DND-41 (cell line): ENCODE measurements at places on chromosomes 13 and 19.

GRCh38 chr13:41159174-41159573 is 26.6 kb upstream of the KBTBD6 start:
- 0 out of 2 replicates have a peak, but pooled peaks cover 6% of the 10 kb centered on the region for H3K4me1 ChIP-seq
- no peaks in the 10 kb centered on the region for H3K27me3 ChIP-seq
- H3K27ac ChIP-seq, result no peak overlapping the region
- H3K4me3 ChIP-seq, result no peak overlapping the region

DNA sequence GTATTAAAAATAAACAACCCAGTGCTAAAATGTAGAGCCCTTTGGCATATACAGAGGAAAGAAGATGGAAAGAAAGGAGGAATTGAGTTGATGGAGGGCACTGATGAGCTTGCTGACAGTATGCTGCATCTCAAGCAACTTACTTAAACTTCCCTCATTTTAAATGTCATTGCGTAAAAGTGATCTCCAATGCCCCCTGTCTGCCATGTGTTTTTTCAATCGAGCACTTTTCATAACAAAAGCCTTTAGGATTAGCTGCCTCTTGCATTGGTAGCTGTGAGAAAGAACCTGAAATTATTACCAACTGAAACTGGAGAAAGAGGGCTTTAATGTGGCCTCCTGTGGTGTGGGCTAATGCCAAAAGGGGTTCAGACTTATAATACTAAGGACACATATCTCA is 541.6 kb downstream of the SUCLA2 start:
- H3K4me1 ChIP-seq, result no peaks in the 10 kb centered on the region
- DNase-seq, result no peak
- H3K4me3 ChIP-seq, result no peak overlapping the region
- no peaks in the 10 kb centered on the region for H3K36me3 ChIP-seq

GRCh38 chr13:41588899-41589298 is 131.5 kb downstream of the RGCC start:
- no peak overlapping the region for H3K27ac ChIP-seq
- DNase-seq, result no peak
- H3K36me3 ChIP-seq, result peaks cover 18% of the 10 kb centered on the region; the same call in 1 of the 2 replicates
- H3K4me3 ChIP-seq, result no peak overlapping the region
- H3K4me1 ChIP-seq, result no peaks in the 10 kb centered on the region

- no peaks in the 10 kb centered on the region for H3K4me1 ChIP-seq
- peaks cover 85% of the 10 kb centered on the region for H3K36me3 ChIP-seq
- H3K27ac ChIP-seq, result no peak overlapping the region
- no peak overlapping the region for H3K4me3 ChIP-seq
- no peak for DNase-seq
Observed at GRCh38 chr19:41330946-41331678, 21.1 kb downstream of the CCDC97 start.

GRCh38 chr13:91085127-91085526 is 262.4 kb upstream of the MIR17HG start:
- no peak overlapping the region for H3K27ac ChIP-seq
- no peak overlapping the region for H3K4me3 ChIP-seq
- H3K27me3 ChIP-seq, result no peaks in the 10 kb centered on the region
- no peaks in the 10 kb centered on the region for H3K4me1 ChIP-seq
- H3K36me3 ChIP-seq, result no peaks in the 10 kb centered on the region

GRCh38 chr13:40192452-40192851 is 474.0 kb downstream of the FOXO1 start:
- no peak overlapping the region for H3K27ac ChIP-seq
- H3K4me3 ChIP-seq, result no peak overlapping the region
- DNase-seq, result no peak
- peaks cover 38% of the 10 kb centered on the region for H3K27me3 ChIP-seq
- H3K36me3 ChIP-seq, result no peaks in the 10 kb centered on the region

- peaks cover 33% of the 10 kb centered on the region for H3K4me1 ChIP-seq
- no peaks in the 10 kb centered on the region for H3K36me3 ChIP-seq
- H3K4me3 ChIP-seq, result no peak overlapping the region
- no peaks in the 10 kb centered on the region for H3K27me3 ChIP-seq
- DNase-seq, result no peak
- peak overlapping the region; percentile 9; the same call in 1 of the 2 replicates for H3K27ac ChIP-seq
Observed at GRCh38 chr19:46617601-46618000, 7.3 kb downstream of the PTGIR start.

DNA sequence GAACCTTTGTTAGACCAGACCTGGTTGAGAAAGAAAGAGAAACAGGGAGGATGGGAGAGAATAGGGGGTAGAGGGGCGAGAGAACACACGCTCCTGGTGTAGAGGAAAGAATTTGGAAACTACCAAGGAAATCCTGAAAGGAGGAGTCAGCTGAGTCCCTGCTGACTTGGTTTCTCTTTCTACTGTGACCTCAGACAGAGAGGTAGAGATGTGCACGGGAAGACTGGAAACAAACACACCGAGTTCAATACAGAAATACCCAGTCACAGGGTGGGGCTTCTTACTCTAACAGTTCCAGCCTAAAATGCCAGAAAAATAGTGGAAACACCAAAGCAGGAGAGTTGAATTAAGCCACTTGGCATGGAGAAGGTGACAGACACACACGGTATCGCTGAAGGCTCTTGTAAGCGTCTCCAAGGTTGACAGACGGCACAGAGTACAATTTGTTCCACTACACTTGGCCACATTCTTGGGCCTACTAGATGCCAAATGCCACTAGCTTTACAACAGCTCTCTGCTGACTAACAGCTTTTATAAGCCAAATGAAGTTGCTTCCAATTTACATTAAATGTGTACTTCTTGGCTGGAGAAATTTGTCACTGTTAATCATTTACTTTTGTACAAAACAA is 28.1 kb downstream of the LATS2 start:
- no peak overlapping the region for H3K27ac ChIP-seq
- H3K27me3 ChIP-seq, result no peaks in the 10 kb centered on the region
- DNase-seq, result no peak
